ENCODE measurements at places on chromosomes 16 and 17.

DNA sequence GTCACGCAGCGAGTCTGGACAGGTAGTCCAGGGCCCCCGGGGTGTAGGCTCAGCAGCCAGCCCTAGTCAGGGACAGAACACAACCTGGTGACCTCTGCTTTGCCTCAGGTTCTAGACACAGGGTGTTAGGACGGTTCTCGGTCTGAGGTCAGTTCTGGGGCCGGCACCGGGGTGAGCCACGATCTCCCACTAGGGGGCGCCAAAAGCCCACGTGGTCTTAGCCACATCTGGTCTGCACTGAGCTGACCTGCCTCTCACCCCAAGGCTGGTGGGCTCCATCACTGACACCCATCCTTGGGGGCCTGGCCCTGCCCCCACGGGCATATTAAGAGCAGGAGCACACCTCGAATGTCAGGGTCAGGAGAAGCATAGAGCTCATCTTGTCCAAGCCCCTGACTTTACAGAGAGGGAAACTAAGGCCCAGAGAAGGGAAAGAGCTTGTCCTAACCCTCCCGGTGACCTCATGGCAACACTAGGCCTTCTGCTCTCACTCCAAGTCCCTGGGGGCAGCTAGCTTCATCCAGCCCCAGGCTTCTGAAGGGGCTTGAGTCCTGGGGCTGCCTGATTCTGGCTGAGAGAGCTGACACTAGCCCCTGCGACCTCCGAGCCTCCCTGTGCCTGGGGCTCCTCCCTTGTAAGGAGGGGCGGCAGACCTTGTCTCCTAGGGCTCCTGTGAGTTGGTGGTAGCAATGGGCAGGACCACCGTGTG is 9.0 kb downstream of the SLC5A10 start:
- DNase-seq: peak; percentile 52

- DNase-seq: no peak
Observed at GRCh38 chr16:84742641-84743092, 42.9 kb downstream of the USP10 start.

- DNase-seq: no peak
Observed at GRCh38 chr17:70314506-70314905, 145.2 kb downstream of the KCNJ2 start.

GRCh38 chr16:70269471-70269870 is 17.7 kb upstream of the EXOSC6 start:
- DNase-seq: no peak

GRCh38 chr17:2304931-2305330 is 1.2 kb downstream of the SRR start:
- no peak for DNase-seq

GRCh38 chr17:37820995-37821713 is 76.3 kb upstream of the HNF1B start:
- DNase-seq: no peak

GRCh38 chr17:76307966-76308338 is at the start of gene QRICH2:
Gene QRICH2 (minus strand): TSS chr17:76308276. CDS start chr17:76307998, 278 bp downstream.
- DNase-seq: no peak

- no peak for DNase-seq
Observed at GRCh38 chr17:68097161-68097805, 61.7 kb downstream of the KPNA2 start.

GRCh38 chr17:61284746-61285145 is 114.9 kb upstream of the TBX2 start:
- no peak for DNase-seq

- no peak for DNase-seq
Observed at GRCh38 chr16:4599037-4599436, 15.7 kb downstream of the UBALD1 start.

DNA sequence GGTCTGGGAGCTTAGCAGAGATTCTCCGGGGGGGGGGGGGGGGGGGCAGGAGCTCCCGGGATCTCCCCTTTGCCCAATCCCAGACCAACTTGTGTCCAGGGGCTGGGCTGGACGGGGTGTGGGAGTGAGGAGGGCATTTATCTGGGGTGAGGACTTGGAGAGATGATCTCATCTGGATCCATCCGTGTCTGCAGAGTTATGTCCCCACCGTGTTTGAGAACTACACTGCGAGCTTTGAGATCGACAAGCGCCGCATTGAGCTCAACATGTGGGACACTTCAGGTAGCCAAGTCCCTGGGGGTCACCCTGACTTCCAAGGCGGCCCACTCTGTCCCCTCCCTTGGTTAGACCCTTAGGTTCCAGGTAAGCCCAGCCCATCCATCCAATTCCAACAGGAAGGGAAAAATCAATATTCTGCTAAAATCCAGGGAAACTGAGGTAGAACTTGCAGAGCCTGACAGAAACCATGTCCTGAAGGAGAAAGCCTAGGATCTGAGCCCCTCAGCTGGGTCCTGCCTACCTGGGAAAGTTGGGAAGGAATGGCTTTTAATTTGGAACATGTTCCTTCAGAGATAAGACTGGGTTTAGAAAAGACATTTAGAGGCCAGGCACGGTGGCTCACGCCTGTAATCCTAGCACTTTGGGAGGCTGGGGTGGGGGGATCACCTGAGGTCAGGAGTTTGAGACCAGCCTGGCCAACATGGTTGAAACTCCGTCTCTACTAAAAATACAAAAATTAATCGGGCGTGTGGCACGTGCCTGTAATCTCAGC is 921 bp downstream of the RND2 start:
- DNase-seq: no peak

DNA sequence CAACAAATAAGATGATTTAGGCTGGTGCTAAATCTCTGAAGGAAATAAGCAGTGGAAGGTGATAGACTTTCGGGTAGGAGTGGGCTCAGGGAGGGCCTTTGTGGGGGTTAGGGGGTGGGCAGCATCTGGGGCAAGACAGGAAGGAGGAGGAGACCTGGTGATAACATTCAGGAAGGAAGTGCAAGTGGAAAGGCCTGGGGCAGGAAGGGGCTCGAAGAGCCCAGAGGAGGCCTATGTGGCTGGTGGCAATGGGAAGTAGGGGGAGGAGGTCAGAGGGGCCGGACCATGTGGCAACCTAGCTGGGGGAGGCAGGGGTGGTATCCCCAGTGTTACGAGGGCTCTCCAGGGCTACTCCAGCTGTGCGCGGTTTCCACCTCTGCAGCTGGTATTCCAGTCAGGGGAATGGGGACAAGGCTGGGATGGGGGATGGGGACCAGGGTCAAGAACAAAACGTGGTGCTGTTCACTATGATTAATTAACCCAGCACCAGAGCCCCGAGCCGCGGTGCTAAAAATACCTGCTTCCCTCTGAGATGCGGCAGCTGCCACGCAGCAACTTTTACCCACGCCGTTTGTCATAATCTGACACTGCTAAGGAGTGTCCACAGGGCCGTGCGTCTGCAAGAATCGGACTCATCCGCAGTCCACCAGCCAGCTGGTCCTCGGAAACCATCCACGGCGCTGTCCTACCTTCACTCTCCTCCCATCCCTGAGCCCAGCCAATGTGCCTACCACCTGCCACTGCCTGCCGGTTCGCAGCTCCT is 5.2 kb upstream of the CCDC182 start:
- no peak for DNase-seq

GRCh38 chr17:27473748-27474609 is 17.7 kb downstream of the KSR1 start:
- no peak for DNase-seq

DNA sequence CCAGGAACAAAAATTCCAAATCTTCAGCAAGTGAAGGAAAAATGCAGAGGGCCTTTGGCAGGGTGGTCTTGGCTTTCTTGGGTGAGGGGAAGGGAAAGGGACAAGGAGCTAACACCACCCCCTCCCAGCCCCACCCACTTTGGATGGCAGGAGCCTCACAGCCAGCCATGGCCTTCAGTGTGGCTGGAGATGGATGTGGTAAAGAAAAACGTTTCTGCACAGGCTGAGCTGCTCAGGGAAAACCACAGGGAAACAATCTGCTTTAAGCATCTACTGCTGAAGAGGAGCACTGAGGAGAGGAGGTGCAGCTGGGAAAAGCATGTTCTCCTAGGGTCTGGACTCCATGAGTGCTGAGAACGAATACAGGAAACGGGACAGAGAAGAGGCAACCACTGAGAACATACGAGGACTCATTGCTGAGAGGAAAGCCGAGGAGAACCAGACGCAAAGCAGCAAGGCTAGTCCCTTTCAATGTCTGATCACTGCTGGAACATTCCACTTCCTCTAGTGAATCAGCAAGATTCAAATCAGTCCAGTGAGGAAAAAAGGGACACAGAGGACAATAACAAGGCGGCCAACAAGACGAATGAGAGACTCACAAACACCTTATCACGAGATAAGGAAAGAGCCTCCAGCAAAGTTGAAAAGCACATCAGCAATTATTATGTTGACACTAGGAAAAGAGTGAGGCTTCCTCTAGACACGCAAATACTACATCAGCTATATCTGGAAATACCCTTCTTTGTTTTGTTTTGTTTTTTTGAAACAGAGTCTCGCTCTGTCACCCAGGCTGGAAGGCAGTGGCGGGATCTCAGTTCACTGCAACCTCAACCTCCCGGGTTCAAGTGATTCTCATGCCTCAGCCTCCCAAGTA is 41.7 kb downstream of the ZZEF1 start:
- no peak for DNase-seq

DNA sequence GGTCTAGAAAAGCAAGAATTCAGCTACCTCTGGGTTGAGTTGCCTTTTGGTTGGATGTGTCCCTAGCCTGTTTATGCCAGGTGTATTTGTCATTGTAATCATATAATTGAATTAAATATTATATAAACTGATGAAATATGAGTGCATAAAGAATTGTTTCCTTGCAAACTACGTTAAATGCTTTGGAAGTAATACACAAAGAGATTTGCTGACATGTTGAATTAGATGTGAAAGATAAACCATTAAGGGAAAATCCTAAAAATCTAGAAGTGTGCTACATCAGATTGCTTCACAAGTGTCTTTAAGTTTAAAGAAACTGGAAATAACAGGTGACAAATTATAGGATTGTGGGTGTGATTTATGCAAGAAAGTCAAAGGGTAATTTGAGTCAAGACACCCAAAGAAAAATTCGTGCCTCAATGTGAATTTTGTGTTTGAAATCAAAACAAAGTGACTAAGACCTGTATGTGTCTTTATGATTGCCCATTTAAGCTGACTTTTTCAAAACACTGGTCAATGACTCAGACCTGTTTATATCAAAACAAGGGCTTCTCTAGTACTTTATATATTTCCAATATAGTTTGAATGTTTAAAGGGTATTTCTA is 5.1 kb upstream of the PYY start:
- no peak for DNase-seq

- no peak for DNase-seq
Observed at GRCh38 chr17:65485388-65486299, 75.8 kb downstream of the AXIN2 start.

DNA sequence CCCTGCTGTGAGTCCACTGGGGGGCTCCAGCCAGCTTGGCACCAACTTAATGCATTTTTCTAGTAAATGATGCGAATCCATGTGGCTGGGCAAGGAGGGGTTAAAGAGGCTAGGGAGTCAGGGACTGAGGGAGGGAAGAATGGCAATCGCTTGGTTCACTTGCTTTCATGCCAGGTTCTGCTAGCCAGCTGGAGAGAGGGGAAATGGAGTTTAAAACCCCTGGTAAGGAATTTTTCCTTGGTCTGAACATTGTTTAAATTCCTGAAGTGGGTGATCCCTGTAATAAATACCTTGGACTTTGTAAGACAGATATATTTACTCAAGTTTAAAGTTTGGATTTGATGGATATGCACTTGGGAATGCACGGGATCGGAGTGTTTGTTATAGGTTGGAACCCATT is 22.8 kb downstream of the ANKFN1 start:
- no peak for DNase-seq

GRCh38 chr17:80705988-80706387 is 161.3 kb downstream of the RPTOR start:
- no peak for DNase-seq

- no peak for DNase-seq
Observed at GRCh38 chr16:2960183-2961010, 3.7 kb upstream of the KREMEN2 start.

GRCh38 chr16:17224879-17225281 is 245.9 kb downstream of the XYLT1 start:
- no peak for DNase-seq

DNA sequence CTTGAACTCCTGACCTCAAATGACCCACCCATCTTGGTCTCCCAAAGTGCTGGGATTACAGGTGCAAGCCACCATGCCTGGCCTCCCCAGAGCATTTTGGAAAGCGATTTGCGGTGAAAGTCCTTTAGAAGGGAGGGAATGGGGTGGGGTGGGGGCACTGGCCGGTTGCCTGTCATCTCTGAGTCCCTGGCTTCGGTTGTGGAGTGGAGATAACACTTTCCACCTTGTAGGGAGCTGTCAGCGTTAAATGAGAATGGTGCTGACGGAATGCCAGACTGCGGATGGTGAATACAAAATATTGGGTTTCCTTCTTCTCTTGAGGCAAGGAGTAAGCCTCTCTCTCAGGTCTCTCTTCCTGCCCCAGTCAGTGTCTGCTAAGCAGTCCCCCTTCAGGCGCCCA is 5.2 kb upstream of the WNT3 start:
- no peak for DNase-seq

GRCh38 chr17:80945736-80946135 is 45.9 kb upstream of the CHMP6 start:
- DNase-seq: no peak

DNA sequence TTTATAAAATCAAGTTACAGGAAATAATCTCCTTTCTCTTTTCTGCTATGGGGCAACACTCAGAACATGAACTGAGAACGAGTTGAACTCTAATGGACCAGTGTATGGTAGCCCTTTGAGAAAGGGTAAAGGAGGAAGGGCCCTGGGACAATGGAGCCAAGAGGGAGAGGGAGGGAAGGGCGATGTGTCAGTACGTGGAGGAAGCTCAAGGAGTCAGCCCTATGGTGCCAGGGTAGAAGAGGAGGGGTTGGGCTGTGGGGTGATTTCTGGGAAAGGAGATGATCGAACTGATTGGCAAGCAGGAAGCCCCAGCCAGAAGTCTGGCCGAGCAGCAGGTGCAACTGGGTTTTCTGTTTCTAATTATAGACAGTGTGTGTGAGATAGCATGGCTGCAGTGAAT is 4.3 kb upstream of the WIPI1 start:
- DNase-seq: no peak

DNA sequence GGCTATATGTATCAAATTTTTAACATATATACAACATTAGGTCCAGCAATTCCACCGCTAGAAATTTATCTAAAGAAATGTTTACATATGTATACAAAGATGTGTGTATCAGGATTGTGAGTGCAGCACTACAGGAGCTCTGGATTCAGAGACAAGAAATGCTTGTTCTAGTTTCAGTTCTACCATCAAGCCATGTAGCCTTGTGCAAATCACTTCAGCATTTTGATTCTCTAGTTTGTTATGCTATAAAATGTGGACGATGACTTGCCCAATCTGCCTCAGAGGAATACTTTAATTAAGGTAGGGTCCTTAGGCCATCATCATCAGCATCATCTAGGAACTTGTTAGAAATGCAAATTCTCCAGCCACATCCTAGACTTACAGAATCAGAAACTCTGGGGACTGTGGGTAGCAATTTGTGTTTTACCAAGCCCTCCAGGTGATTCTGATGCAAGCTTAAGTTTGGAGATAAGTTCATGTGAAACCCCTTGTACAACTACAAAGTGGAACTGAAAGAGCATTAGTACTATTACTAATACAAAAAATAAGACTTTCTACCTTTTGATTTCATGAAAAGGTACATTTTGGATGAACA is 131.2 kb upstream of the CORO6 start:
- no peak for DNase-seq

Data from NCI-H345 (cell line).